Epithelial cell of proximal tubule (primary cell): ENCODE measurements at places on chromosomes 3 and 15.

- no peak for DNase-seq
These were observed 722.6 kb downstream of the FHIT start for GRCh38 chr3:60528651-60529050.

DNA sequence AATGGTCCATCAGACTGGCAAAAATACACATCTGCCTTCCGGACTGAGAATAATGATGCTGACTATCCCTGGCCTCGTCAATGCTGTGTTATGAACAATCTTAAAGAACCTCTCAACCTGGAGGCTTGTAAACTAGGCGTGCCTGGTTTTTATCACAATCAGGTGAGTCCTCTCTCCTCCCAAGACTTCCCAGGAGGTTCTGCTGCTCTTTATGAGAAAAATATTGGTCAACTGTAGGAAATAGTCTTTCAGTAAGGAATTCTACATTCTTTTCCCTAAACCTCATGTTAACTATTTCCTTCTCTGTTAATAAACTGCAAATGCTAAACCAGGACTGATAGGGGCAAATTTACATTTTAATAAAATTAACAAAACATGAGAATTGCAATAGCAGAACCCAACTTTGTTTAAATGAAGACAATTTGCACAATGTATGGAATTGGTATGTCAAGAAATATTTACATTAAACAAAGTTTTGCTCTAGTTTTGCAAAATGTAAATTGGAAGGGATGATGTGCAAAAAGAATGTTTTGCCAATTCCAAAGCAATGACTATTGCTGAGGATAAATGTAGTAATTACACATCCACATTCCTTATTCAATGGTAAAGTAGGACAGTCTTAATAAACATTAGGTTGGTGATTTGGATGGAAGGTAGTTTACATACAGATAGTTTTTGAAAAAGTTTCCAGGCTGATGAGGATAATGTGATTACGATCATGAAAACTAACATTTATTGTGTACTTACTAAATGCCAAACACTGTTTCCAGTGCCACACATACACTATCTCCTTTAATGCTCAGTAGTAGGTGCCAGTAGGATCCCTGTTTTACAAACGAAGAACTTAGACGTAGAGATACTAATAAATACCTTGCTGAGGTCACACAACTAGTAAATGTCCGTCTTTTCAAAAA is 21.1 kb downstream of the UPK1B start:
- DNase-seq, result no peak

- no peak for DNase-seq
These were observed 8.3 kb downstream of the EIF2AK4 start for GRCh38 chr15:39942101-39942752.

DNA sequence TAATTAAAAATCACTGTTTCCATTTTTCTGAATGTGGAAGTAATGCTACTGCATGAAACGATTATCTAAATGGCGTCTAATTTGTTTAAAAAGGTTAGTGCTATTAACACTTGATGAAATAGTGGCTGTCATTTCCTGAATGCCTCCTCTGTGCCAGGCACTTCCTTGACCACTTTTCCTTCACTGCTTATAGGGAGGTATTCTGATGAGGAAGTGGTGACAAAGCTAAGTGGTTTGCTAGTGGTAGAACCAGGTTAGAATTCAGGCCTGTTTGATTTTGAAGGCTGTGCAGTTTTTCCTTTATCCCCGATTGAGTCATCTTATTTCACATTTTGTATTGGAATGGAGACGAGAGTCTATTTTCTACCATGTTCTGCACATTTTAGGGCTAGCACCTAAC is 119.0 kb downstream of the USP13 start:
- DNase-seq, result no peak

GRCh38 chr3:28859897-28860296 is 421.0 kb upstream of the RBMS3 start:
- DNase-seq, result no peak

DNA sequence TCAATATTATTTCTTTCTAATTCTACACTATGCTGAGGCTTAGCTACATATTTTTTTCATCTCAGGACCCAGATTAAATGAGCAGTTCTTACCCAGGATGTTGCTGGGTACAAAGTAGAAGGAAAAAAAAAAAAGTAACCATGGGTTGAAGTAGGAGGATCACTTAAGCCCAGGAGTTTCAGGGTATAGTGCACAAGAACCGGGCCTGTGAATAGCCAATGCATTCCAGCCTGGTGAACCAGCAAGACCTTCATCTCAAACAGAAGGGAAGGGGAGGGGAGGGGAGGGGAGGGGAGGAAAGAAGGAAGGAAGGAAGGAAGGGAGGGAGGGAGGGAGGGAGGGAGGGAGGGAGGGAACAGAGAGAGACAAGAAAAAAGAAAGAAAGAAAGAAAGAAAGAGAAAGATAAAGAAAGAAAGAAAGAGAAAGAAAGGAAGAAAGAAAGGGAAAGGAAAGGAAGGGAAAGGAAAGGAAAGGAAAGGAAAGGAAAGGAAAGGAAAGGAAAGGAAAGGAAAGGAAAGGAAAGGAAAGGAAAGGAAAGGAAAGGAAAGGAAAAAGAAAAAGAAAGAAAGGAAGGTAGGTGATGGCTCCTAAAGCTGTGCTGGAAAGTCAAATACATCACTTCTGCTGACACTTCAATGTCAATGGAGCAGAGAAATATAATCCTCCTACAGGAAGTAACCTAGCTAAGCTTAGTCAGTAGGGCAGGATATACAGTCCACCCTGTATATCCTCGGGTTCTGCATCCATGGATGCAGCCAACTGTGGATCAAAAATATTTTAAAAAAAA is 206.8 kb upstream of the TGFBR2 start:
- peak; percentile 32 for DNase-seq

GRCh38 chr3:17551333-17551732 is 191.1 kb downstream of the TBC1D5 start:
- DNase-seq, result no peak

DNA sequence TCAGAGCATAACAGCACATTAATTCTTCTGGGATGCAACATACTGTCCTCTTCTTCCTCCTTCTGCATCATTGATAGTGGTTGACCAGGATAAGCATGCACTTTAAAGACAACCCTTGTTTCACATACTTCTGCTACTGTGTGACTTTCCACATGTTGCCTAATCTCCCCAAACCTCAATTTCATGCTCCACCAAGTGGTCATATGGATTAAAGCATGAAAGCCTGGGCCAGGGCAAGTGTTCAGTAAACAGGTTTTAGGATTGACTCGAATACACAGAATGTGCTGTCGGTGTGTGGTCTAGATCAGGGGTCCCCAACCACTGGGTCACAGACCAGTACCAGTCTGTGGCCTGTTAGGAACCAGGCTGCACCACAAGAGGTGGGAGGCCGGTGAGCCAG is 22.5 kb upstream of the BFSP2 start:
- DNase-seq, result no peak

- no peak for DNase-seq
These were observed at the start of gene ACAN for GRCh38 chr15:88803241-88803919. Gene ACAN, plus strand, starts transcription at chr15:88803436. Its CDS starts 32,771 bp downstream, at chr15:88836207.

- DNase-seq, result no peak
These were observed 276.2 kb upstream of the TBC1D5 start for GRCh38 chr3:18018491-18019160.

DNA sequence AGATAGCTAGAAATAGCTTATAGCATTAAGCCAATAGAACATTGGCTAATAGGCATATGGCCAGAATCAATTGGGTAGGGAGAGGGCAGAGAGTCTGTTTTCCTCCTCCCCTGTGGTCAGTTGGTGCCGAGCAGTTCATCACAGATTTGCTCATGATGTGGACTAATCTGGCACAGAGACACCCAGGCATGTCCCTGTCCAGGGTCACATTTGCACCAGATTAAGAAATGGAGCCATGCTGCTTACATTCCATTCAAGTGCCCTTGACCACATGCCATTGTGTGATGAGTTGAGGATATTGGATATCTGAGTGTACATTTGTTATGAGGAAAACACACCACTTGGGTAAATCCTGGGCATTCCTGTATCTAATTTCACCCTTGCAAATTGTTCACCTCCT is 53.4 kb downstream of the USP13 start:
- DNase-seq, result no peak

DNA sequence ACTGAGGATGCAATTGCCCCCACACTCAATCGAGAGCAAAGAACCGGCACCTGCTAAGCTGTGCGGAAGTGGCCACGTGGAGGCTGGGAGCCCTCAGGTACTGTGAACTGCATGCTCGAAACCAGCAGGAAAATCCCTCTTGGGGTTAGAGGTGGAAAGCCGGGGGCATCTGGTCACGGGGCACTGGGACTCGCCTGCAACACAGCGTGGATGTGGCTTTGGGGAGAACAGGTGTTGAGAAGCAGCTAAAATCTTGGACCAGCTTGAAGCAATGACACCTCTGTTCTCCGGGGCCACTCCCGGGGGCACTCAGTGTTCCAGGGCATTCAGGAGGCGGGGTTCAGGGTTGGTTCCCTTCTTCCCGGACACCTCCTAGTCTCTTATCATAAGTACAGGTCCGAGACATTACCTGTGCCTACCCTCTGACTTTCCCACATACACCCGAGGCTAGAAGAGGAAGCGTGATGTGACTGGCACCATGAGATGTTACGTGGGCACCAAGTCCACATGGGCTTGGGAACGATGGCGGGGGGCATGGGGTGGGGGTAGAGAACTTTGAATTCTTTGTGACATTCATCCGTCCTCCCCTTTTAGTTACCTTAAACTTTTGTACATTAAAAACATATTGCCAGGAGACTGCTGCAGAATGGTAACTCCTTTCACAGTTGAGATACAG is 172.0 kb downstream of the ADAMTS17 start:
- no peak for DNase-seq

DNA sequence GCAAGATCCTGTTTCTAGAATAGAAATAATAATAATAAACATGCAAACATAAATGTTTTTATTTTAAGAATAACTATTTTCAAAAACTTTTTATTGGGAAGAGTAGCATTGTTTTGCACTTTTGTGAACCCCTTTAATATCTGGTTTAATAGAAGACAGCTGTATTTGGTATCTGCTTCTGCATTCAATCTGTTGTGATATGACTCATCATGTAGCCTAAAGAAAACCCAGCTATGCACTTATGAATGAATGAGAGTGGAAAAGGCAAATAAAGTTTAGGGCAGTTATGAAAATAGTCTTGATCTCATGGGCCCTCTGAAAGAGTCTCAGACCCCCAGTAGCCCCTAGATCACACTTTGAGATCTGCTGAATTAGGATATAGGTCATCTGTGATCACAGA is 100.4 kb upstream of the PPP2R3A start:
- DNase-seq, result no peak

DNA sequence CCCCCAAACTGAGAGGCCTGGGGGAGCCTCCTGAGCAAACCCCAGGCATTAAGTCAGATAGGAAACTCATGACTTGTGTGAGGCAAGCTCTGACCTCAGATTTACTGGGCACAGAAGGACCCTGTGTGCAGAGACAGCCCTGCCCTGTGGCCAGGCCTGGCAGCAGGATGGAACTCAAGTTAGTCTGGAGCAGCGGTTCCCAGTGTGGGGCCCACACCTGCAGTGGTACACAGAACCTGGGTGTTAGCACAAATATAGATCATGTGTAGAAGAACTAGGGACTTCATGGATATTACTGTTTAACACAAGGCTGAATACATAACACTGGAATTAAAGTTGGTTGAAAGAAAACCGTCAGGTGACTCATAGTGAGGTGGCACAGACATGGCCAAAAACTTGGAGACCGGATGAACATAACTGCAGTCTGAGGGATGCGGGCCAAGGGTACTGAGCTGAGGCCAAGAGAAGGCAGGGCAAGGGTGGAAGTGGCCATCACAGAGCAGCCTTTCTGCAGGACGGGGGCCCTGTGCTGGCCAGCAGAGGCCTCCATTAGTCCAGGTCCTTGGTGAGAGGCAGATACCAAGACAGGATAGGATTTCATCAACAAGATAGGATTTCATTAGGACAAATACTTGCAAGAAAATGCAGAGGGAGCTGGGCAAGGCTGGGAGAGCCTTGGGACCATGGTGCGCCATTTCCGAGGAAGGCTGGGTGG is 40.9 kb downstream of the IRAK2 start:
- peak; percentile 92 for DNase-seq

DNA sequence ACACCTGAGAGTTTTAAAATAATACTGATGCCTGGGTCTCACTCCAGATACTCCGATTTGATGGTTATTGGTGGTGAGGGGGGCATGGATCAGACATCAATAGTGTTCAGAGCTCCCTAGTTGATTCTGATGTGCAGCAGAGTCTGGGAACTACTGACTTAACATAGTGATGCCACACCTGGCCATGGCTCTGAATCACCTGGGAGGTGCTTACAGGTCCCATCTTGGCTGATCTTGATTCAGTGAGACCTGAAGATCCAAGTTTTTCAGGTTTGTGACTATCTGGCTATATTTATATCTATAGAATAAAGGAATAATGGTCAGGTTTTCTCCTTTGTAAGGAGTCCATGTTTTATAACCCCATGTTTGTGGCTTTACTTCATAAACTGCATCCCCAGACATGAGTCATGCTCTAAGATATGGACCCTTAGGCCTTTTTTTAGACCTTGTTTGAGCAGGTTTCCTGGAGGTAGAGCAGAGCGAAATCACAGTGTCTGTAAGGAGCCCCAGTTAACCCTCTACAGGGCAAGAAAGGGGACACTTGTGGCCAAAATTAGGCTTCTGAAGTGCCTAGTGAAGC is 101.4 kb downstream of the LARS2 start:
- no peak for DNase-seq

- no peak for DNase-seq
These were observed 13.9 kb upstream of the PODXL2 start for GRCh38 chr3:127614928-127615589.

DNA sequence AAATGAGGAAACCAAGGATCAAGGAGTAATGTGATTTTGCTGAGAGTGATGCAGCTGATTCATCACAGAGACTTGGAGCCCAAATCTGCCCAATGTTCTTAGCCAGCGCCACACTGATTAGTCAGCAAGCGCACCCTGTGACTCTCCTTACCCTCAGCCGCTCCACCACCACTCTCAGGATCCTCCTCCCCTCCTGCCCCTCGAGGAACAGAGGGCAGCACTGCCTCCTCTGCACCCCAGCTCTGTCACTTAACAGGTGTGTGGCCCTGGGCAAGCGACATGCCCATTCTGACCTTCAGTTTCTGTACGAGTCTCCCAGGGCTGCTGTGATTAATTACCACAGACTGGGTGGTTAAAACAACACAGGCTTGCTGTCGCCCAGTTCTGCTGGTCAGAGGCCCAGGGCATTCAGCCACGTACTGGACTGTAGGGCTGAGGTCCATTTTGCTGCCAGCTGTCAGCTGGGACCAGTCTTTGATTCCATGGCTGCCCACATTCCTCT is 36.1 kb upstream of the HRH1 start:
- DNase-seq, result no peak

GRCh38 chr3:45807681-45808540 is 11.6 kb upstream of the SLC6A20 start:
- DNase-seq, result no peak

DNA sequence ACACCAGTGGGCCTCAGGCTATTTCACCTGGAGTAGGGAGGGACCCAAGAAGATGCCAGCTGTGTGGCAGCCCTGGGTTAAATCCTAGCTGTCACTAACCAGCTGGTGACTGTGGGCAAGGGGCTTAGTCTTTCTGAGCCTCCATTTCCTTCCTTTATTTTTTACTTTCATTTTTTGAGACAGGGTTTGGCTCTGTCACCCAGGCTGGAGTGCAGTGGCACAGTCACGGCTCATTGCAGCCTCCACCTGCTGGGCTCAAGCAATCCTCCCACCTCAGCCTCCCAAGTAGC is 108.0 kb upstream of the SMAD3 start:
- DNase-seq, result no peak

GRCh38 chr3:193673845-193674244 is 80.8 kb downstream of the OPA1 start:
- DNase-seq, result no peak

GRCh38 chr3:192397012-192397411 is 330.3 kb downstream of the FGF12 start:
- no peak for DNase-seq
